Activated CD8-positive, alpha-beta memory T cell treated with anti-CD3 and anti-CD28 coated beads for 48 hours (primary cell): ENCODE measurements at places on chromosomes 16 and 17.
A peak's percentile ranks its signal among the peaks of the same experiment; 100 is the strongest.

GRCh38 chr17:65095465-65095864 is 38.9 kb upstream of the GNA13 start:
- DNase-seq, result no peak

GRCh38 chr16:29699324-29700219 is 20.6 kb downstream of the QPRT start:
- no peak for DNase-seq

- DNase-seq, result no peak
Measured at GRCh38 chr16:82042144-82042543, 7.1 kb downstream of the HSD17B2 start.

DNA sequence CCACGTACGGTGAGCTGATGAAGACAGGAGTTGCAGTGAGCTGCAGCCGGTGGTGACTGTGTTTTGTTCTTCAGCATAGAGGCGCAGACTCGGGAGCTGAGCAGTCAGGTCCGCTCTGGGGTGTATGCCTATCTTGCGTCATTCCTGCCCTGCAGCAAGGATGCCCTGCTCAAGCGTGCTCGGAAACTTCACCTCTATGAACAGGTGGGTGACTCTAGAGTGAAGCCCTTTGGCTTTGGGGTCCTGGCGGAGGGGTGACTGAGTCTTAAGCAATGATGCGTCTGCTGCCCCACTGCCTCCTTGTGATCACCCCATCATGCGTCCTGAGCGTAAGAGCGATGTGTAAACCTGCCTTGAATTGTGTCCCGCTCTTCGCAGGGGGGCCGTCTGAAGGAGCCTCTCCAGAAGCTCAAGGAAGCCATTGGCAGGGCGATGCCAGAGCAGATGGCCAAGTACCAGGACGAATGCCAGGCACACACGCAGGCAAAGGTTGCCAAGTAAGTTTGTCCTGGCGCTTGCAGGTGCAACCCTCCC is 22.9 kb downstream of the UBN1 start:
- DNase-seq, result no peak

DNA sequence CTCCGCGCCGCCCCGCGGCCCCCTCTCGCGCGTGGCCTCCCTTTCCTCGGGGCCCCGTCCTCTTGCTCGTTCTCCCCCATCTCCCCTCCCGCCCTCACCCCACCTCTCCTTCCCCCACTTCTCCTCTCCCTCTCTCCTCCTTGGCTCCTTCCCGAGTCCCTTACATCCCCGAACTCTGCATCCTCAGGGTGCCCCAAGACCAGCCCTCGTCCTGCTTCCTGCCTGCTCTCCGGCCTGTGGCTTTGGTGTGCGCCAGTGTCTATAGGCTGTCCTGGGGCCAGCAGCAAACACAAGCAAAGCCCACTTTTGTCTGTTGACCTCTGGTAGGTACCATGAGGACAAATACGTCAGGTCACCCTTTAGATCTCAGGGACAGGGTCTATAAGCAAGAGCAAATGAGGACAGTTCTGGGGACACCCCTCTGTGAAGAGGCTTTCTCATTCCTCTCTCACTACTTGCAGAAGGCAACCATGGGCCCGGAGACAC is 284 bp upstream of the COPZ2 start:
- DNase-seq, result no peak

DNA sequence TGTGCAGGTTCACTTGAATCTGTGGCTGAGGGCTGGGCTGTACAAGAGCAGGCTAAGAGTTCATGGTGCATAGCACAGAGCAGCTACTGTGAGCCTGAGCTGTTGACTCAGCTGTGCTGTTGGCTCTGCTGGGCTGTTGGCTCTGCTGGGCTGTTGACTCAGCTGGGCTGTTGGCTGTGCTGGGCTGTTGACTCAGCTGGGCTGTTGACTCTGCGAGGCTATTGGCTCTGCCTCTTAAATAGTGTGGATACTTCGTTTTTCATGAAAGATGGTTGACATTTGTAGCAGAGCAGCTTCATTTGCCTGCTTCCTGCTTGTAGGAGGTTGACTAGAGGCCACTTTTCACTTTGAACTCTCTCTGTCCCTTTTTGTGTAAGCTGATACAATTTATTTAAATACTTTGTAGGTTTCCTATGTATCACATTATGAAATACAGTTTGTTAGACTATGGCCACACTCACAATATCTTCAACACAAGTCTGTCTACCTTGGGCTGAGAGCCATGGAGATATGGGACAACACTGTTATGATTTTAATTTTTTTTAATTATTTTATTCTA is 40.3 kb upstream of the CCNF start:
- no peak for DNase-seq

DNA sequence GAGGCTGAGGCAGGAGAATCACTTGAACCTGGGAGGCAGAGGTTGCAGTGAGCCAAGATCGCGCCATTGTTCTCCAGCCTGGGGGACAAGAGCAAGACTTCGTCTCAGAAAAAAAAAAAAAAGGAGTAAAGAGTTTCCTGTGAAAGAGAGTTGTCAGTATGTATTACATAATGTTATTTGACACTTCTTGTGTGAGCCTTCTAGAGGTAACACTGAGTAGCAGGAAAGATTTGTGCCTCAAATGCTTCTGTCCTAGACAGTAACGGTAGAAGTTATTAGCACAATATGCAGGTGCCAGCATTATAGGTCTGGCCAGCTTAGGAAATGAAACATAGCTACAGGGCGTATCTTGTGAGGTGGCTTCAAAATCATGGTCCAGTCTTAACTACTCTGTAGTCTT is 6.2 kb downstream of the RPS6KB1 start:
- no peak for DNase-seq

DNA sequence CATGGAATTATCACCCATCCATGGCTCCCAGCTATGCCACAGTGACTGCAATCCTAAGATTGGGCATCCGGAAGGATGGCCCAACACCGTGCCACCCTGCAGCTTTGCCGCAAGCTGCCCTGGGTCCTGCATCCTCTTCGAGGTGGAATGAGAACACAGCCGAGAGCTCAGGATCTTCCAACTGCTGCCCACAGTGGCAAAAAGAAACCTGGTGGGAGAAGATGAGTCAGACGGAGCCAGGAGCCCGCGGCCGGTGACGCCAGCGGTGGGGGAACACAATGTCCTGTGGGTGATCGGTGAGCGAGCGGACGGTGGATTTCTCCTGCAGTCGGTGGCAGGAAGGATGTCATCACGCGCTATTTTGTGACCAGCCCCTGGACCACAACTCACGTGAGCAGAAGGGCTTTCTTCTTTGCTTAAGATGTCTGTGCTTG is 20.1 kb downstream of the CD7 start:
- DNase-seq, result peak; percentile 81

GRCh38 chr16:16188827-16189226 is 34.5 kb downstream of the ABCC6 start:
- no peak for DNase-seq

- no peak for DNase-seq
Measured at GRCh38 chr17:78268951-78269905, 37.8 kb downstream of the TMEM235 start.
